EL (cell line): ENCODE measurements at places on chromosomes 3 and 15.

DNA sequence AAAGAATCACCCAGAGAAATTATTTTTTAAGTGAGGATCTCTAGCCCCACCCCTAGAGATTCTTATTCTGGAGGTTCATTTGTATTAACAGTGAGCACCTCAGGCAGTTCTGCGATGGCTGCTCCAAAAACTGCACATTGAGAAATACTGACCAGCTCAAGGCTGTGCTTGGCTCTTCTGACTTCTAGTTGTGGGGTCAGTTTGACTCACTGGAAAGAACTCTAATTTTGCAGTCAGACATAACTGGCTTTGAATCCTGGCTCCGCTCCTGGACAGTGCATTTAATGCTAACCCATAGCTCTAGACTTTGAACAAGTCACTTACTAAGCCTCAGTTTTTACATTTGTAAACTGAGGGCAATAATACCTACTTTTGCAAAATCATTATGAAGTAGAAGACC, 123.6 kb upstream of the SKOR1 start:
- DNase-seq, result peak; percentile 13

GRCh38 chr3:112481302-112481721, 18.0 kb downstream of the BTLA start:
- no peak for DNase-seq

- DNase-seq, result peak; percentile 52
These were observed 836.2 kb downstream of the AGBL1 start for GRCh38 chr15:86915811-86916331.

DNA sequence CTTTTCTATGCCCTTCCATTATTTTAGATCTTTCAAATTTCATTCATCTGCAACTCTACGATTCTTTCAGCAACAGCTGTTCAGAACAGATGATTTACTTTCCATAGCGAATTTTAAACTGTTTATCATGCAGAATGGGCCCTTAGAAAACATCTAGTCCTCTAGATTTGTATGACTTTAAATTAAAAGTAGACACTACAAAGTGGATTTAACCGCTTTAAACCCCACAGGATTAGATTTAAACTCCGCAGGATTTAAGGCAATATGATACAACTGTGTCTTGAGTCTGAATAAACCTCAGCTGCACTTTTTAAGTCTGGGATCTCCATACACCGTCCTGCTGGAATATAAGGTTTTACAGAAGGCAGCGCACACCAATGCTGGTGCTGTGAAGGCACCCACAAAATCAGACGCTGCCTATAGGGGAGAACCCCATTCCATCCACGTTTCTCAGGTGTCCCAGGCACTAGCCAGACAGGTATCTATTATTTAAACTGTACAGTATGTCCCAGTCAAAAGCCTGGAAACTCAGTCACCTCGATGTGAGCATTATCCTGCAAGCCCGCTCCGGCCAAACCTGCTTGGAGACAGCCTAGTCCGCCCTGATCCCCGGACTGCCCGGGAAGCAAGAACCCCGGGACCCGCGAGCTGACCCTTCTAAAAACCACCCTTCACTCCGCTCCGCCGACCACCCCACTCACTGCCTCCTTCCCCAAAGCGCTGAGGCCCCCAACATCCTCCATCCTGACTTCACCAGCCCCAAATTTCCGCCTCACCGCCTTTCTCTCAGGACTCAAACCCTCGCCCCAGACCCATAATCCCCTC, 768 bp downstream of the ANO10 start:
- DNase-seq, result peak; percentile 27

DNA sequence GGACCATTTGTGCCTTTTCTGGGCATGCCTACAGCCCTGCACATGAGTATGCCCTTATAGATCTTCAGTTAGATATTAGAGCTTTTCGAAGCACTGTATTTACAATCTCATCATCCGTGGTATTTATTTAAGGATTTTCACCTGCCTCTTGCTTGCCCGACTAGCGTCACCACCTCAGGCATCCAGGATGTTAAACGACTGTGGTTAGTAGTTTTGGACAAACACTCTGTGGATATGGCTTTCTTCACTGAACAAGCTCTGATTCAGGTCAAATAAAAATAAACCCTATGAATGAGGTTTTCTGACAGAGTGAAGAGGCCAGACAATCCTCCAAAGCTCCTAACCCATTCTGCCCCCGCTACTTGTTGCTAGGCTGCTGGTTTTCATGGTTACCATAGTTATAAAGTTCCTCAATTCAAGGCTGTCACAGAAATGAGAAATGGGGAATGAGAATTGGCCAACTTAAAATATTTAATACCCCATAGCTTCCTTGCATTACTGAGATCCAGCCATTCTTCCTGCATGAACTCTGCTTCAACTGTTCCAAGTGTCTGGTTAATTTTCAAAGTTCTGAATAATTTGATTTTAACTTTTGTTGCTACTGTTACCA, 440.1 kb downstream of the GABRG3 start:
- DNase-seq, result no peak

- DNase-seq, result no peak
These were observed 17.6 kb upstream of the ISLR start for GRCh38 chr15:74155766-74156417.
